ENCODE measurements at places on chromosomes 4 and X. TPM values are rescaled to one million over a fixed set of nuclear protein-coding genes. Genes with fewer than 3 reads are reported as not detected.

Gene IL2RG
- total RNA-seq, result 2.6 TPM

Gene ZNF674
- 5.6 TPM for total RNA-seq

Gene ARHGAP36
- total RNA-seq, result not detected

Gene SLC49A3
- total RNA-seq, result 10.4 TPM

Gene HTRA3
- total RNA-seq, result 104 TPM

Gene NSUN7
- total RNA-seq, result 0.52 TPM

Gene GAB3
- 5.8 TPM for total RNA-seq

Gene NSG1
- 0.42 TPM for total RNA-seq

DNA sequence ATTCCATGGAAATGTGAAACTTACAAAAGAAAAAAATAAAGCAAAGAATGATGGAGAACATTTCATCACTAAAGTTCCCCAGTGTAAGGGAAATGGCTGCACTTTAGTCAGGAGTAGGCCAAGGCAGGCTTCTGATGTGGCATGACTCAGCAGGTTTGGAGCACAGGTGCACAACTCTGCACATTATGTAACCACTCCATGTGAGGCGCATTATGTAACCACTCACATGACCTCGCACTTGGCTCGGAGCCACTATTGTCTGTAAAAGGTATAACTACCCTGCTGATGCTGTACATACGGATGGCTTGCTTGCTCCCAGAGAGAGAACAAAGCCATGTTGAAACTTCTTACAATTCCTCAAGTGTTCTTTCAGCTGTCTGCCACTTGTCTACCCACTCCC is 727.6 kb downstream of the TRAM1L1 start:
- DNase-seq, result no peak

- DNase-seq, result no peak
These were observed 45.6 kb downstream of the ATRX start for GRCh38 chrX:77740376-77740905.

DNA sequence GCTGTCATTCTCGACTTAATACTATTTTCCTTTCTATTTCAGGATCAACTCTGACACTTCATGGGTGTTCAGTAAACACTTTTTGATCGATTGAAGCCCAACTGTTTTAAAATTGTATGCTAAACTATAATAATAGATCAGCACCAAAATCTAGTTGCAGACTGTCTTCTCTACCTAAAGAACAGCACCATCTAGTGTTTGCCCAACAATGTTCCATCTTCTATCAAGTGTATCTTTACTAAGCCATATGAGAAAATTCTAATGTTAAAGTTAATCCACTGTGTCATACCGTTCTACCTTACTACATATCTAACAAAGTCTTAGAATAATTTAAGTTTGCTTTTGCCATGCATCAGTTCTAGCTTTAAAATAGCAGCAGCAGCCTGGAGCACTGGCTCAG is 113.0 kb upstream of the PRDX4 start:
- DNase-seq, result no peak

DNA sequence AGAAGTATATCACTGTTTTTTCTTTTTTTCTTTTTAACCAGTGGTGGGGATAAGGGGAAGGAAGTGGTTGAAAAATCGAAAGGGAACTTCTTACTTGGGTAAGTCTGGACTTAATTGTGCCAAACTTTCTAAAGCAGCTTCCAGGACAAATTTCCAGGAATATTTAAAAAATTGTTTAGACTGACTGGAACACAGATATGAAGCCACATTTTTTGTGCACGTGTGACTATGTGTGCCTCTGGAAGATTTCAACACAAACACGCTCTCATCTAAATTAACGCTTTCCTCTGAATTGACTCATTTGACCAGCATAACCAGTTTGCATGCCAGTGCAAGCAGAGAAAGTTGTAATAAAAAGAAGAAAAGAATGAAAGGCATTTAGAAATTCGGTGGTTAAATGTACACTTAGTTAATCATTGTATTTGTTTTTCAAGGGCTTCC is 18.8 kb upstream of the YTHDC1 start:
- no peak for DNase-seq

DNA sequence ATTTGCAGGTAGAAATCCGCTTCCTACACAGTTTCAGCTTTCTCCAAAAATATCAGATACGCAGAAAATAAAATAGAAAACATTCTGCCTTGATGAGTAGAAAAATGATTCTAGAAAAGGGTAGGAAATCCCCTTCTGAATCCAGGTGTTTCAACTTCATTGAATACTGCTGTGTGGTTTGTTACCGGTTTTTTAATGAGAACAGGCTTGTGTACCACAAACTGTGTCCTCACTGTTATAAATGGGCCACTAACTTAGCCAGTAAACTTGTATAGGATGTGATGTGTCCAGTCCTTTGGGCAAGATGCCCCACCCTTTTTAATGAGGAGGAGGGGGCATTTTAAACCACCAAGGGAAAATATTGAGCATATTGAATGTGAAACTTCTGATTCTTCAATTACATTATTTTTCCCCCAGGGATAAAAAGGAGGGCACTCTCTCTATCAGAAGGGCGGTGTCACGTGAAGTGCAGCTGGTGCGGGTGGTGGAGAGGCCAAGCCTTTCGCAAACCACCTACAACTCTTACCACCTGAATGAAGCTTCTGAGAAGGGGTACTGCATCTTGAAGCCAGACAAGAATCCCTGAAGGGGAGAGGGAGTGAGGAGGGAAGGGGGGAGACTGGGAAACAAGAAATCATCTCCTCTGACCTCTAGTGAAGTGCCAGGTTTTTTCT is 4.5 kb downstream of the CXXC4 start:
- DNase-seq, result no peak

DNA sequence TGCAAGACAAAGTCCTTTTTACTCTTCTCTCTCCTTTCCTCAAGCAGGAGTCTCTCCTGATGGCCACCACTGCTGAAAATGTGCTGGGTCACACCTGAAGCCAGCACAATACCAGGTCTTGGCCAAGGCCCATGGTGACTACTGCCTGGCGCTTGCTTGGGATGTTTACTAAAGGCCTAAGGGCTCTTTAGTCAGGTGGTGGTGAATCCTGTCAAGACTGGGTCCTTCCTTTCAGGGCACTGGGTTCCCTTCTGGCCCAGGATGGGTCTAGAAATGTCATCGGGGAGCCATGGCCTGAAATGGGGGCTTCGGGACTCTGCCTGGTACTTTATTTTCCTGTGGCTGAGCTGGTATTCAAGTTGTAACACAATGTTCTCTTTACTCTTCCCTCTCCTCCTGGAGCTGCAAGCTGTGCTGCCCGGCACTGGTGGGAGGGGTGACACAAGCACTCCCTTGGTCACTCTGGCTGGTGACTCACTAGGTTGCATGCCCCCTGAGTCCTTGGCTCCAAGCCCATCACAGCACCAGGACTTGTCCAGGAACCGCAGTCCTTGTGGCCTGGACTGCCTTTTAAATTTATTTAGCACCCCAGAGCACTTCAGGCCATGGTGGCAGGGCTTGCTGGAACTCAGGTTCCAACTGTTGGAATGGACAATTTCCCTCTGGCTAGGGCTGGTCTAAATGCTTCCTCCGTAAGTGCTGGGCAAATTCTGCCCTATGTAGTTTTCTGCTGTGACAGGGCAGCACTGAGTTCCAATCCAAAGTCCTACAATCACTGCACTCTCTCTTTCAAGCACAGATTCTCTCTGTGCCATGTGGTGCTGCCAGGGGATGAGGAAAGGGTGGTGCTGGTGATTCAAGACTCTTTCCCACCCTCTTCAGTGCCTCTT is 11.3 kb downstream of the ARL13A start:
- no peak for DNase-seq
